ENCODE measurements at places on chromosomes 7 and 10.

DNA sequence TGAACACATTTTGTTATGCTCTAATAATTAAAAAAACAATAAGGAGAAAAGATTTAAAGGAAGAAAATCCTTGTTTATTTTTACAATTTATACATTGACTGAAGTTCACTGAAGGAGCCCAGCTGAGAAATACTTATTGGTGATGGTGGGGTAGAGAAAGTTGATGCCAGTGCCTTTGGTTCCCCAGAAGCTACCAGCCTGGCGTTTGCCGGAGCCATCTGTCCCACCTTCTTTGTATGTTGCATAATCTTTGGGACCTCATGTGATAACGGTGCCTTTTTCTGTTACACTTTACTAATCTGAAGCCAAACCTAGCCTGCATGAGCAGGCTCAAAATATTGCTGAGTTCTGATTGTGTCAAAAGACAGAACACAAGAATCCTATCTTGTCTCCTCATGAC lies 22.7 kb downstream of the ZNF365 start:
- no peak for DNase-seq

- DNase-seq: no peak
Measured at GRCh38 chr10:62069452-62070178, 168.1 kb downstream of the ARID5B start.

DNA sequence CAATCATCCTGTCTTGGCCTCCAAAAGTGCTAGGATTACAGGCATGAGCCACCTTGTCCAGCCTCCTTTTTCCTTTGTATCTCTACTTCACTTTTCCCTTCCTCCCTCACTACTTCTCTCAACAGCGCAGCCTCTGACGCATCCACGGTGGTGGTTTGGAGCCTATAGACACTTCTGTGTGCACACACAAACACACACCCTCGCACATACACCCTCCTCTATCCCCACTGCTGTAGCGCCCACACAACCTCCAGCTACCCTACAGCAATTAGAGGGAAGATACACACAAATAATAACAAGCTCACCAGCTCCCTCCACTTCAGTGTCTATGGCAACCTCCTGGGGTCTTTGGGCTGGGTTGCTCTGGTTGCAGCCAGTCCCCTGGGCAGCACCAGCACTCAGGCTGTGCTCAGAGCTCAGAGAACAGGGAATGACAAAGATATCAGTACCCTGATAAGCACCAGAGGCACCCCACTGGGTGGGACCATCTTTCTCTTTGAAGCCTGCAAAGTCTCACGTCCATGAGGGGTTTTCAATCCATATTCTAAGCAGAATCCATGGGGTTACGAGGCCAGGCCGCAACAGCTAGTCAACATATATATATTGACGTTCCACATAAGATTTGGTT lies 3.3 kb upstream of the CAMK2G start:
- no peak for DNase-seq

GRCh38 chr7:128268233-128268632 lies 27.2 kb downstream of the LEP start:
- no peak for DNase-seq

DNA sequence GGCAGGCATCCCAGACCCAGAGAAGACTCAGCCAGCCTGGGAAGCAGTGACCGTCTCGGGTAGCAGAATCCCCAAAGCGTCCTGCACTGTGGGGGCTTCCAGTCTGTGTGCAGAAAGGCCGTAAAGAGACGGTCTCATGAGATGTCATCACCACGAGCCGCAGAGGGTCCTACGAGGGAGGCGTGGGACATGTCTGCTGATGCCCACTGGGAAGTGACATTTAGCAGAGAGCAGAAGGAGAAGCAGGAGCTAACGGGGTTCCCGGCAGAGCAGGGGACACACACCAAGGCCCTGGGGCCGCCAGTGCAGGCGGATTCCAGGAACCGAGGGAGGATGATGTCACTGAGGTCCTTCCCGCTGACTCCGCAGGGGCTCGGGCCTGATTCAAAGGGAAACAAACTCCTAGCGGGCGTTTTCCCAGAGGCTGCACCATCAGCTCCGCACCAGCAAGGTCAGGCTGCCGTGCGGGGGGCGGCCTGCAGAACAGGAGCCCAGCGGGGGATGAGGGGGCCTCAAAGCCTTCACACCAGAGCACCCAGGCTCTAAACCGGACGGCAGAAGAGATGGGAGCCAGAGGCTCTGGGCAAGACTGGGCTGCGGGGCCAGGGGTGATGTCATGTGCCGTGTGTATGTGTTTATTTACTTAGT lies 85.4 kb upstream of the PDGFA start:
- DNase-seq: no peak

GRCh38 chr10:128721963-128722445 lies 595.8 kb upstream of the MKI67 start:
- DNase-seq: no peak

DNA sequence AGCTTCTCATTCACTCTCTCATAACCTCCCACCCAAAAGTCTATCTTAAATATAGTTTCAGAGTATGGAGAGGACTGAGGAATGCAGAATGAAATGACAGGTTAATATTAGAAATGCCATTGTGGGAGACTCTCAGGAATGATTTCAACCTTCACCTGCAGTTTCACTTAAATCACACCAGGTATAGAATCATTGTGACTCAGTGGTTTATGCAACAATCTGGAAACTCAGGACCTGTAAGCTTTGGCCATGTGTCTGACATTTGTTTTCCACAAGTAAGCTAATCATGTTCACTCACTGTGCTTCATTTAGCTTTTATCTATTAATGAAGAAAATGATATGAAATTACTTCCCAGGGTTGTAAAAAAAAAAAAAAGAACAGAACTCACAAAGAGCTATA lies 8.7 kb upstream of the PTPN12 start:
- no peak for DNase-seq

- DNase-seq: no peak
Measured at GRCh38 chr7:38311329-38311937, 38.0 kb upstream of the TARP start.

- DNase-seq: no peak
Measured at GRCh38 chr7:134616611-134617010, 30.0 kb upstream of the BPGM start.

DNA sequence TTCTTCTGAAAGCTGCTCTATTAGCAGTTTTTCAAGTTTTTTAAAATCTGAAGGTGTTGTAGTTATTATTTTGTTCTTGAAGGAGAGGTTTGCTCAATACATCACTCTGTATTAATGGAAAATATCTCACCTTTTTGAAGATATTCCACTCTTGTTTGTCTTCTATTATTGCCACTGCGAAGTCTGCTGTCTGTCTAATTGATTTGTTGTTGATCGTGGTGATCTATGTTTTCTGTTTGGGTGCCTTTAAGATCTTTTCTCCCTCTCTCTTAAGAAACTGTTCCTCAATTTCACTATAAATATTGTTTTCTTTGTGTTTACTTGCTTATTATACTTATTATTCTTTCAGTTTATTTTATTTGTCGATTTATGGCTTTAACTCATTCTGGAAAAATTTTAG lies 64.9 kb upstream of the FZD8 start:
- DNase-seq: no peak

DNA sequence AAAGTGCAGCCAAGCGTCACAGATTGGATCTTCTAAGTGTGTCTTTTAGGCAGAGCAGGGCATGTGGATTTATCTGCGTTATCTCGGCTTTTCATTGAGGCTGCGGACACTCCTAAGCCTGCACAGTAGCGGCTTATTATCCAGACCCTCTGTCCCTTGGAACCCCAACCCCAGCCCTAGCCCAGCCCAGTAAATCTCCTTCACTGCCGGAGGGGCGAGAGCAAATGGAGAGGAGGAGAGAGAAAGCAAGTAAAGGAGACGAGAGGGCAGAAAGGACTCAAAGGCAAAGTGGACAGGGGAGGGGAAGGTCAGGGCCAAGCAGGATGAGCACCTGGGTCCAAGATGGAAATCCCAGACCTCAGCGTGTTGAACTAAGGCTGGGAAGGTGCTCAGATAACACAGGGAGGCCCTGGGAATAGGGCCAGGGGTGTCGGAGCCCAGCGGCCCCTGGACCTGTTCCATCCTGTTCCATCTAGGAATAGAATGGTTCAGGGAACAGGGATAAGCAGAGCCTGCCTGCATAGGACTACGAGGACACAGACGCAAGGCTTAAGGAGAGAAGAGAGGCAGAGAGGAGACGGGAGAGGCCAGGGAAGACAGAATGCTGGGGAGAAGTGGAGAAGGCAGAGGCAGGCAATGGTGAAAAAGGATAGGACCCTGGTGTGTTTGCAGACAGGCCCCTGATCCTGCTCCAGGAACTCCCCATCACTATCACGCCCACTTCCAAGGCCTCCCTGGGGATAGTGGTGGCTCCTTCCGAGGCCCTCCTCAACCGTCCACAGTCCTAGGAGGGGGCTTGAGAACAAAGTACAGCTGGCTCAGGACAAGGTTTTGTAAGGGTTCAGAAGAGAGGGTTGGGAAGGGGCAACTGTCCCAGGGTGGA lies 99.6 kb downstream of the CHST15 start:
- no peak for DNase-seq

DNA sequence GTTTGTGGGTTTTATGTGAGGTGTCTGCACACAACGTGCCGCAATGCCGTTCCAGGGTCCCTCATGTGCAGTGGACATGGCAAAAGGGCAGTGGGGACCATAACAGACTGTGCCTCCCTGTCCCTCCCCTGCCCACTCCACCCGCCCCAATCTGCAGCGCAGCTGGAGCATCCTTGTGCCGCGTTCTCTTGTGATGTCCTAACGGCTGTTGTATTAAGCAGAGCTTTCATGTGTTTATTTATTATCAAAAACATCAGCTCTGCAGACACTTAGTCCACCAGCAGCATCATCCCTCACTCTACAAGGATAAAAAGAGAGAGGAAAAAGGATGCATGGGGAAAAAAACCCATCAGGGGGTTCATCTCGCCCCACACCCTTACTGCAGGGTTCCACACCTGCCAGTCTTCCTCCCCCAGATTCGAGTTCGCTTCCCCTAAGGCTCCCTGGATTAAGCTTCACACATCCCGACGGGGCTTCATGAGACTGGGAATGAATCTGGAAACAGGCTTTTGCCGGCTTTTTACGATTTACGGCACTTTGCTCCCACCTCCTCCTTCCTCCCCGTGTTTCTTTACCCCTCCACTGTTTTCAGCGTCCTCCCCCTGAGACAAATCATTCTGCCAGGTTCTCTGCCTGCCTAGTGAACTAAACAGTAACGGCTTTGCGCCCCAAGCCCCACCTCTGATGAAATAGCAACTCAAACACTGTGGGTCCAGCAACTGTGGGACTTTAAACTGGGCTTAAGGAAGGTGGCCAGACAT lies 301.4 kb downstream of the CAMK1D start:
- DNase-seq: no peak

- DNase-seq: peak; percentile 58
Measured at GRCh38 chr10:61882621-61883370, 18.7 kb upstream of the ARID5B start.

DNA sequence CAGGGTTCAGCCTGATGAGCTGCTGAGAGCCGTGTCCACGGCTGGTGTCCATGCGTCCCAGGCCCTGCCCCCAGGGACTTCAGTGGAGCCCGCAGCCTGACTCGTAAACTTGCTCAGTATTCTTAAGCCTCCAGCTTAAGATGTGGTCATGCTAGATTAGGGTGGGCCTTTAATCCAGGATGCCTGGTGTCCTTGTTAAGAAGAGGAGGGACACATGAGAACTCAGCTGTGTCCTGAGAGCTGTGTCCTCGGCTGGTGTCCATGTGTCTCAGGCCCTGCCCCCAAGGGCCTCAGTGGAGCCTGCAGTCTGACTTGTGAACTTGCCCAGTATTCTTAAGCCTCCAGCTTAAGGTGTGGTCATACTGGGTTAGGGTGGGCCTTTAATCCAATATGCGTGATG lies 23.0 kb downstream of the DOCK1 start:
- DNase-seq: no peak

GRCh38 chr7:94969434-94970084 lies 62.2 kb downstream of the PPP1R9A start:
- DNase-seq: no peak

- no peak for DNase-seq
Measured at GRCh38 chr10:43044448-43044921, 32.4 kb upstream of the RET start.

DNA sequence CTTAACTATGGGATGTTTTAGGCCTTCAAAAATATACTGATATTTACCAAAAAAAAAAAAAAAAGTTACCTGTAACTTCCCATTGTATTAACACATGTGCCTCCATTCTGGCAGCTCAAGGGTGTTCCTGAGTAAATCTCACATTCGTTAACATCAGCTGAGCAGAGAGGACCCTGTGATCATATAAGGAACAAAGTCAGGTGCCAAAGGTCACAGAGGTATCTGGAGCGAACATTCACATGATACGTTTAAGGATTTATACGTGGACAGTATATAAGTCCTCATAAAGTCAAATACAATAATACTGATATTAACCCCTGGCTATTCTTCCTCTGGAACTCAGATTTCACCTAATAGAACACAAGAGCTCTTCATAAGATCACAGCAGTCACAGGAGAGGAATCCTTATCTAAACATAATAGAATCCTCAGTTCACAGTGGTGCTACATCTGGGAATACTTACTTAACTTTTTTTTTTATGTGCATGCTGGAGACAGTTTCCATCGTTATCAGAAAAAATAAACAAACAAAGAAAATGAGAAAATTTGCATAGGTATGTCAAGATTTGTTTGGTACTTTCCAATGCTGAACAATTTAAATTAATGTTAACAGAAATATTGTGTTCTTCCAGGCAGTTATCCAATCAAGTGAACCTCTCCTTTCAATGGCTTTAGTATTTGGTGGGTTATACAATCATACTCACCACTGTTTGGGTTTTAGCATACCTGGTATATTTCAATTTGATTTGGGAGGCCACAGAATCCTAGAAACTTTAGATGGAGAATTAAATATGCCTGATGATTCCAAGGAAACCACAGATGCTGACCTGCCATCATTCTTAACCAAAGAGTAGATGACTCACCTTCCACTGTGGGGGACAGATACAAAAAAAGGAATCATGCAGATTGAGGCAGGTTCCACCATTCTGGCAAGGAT lies 6.6 kb downstream of the CUBN start:
- no peak for DNase-seq

GRCh38 chr10:85638797-85639196 lies 727.8 kb downstream of the GRID1 start:
- DNase-seq: no peak

All from stimulated activated CD4-positive, alpha-beta T cell treated with anti-CD3 and anti-CD28 coated beads, Interleukin-12 subunit alpha, Interleukin-12 subunit beta, amount 100 ng/mL, for 24 hours (primary cell).